Hepatocyte (in vitro differentiated cells): ENCODE measurements at places on chromosomes 5 and 9.
A peak's percentile ranks its signal among the peaks of the same experiment; 100 is the strongest.

GRCh38 chr5:64497386-64497785, 8.4 kb upstream of the RGS7BP start:
- DNase-seq: peak; percentile 46

DNA sequence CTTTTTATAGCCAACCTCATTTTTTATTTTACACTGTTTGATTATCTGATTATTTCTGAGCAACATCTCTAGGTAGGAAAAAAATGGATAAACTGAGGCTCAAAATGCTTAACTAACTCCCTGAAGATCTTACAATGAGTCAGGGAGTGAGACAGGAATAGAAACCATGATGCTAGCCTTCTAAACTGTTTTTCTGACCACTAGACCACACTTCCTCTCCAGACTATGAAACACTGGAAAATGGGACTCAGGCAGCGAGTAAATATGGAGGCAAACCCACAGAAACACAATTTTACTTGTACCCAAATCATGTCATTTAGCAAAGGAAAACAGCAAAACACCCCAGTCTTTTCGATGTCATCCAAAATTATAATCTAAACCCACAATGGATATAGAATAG, 129.9 kb upstream of the ANKH start:
- no peak for DNase-seq

- DNase-seq: no peak
These were observed 790.1 kb upstream of the ZNF608 start for GRCh38 chr5:125536582-125536981.

DNA sequence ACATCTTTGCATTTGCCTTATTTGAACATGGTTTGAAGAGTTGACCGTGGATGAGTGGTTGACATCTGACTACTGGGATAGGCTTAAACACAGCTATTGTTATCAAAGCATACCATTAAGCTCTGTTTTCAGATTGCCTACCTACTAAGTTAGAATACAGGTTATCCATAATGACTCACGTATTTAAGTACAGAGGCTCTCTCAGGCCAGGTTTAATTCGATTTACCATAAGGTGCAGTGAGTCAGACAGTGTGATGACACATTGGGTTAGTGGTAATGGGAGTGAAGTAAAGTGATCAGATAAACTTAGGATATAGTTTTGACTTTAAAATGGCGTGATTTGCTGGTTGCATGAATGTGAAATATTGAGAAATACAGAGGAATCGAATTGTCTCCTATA, 732.0 kb upstream of the CTNND2 start:
- DNase-seq: no peak

DNA sequence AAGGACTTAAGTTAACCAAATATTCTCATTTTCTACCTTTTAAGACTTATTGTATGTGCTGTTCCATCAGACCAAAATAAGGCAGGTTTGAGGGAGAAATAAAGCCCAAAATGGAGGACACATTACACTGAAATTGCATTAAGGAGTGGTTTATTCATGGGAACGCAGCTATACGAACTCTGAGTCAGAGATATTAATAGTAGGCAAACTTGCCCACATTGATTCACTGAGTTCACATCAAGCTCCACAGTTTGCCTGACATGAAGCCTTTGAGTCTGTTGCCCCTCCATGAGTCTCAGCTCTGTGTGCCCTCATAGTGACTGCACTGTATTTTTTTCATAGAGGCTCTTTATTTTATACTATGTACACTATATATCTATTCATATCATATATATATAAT, 135.0 kb upstream of the SNX2 start:
- DNase-seq: no peak

DNA sequence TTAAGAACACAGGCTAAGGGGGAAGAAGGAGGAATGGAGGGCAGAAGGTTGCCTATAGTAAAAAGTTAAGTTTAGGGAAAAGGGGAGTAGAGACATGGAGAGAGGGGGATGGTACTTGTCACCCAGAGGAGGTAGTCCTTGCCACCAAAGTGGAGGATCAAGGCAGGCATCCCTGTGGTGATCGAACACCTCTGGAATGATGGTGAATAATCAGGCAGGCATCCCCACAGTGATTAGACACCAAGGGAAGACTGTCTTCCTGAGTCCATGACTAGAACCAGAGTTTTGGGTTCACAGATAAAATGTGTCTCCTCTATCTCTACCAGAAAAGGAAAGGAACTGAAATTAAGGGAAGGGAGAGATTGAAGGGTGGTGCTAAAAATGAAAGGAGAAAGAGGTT, 19.2 kb upstream of the HMGCS1 start:
- no peak for DNase-seq

GRCh38 chr5:68161156-68161555, 54.4 kb upstream of the PIK3R1 start:
- no peak for DNase-seq

- DNase-seq: peak; percentile 13
These were observed 145.3 kb upstream of the SGCD start for GRCh38 chr5:156181656-156182055.

DNA sequence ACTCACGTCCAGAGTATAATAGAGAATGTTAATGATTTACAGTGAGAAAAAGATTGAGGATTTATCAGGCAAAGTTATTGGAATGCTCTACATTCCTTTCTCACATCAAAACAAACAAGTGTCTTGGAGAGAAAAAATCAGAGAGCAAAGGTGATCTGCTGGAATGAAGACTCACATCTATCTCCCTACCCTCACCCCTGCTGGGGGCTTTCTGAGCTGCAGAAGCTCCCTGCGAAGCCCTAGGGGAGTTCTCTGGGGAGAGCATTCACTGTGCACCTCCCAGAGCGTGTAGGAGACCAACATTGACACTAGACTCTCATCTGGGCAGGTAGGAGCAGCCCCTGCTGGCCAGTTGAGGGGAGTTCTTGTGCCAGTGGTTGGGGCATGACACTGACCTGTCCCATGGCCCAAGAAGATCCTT, 76.6 kb upstream of the ADAMTS16 start:
- no peak for DNase-seq

- DNase-seq: peak; percentile 17
These were observed 88.5 kb upstream of the TXNDC8 start for GRCh38 chr9:110426052-110426709.

- no peak for DNase-seq
These were observed 12.2 kb downstream of the FGF10 start for GRCh38 chr5:44377057-44377456.

GRCh38 chr9:42388846-42389245, 205.4 kb downstream of the SPATA31A6 start:
- no peak for DNase-seq

- peak; percentile 94 for DNase-seq
These were observed 25.6 kb downstream of the GOLGA2 start for GRCh38 chr9:128249908-128250838.

DNA sequence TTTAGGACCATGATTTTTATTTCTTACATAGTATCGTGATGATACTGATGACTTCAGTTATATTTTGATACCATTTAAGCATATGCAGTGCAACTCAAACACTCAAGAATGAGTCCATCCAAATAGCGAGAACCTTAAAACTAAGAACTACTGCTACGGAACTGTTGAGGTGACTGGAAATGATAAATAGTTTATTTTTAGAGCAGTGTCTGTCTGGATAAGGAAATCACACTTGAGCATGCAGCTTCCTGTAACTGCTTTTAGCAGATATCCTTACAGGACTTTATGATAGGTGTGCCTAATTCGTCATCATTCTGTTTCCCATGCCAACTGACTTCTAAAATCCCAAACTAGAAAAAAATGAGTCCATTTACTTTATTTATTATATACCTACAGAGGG, 85.5 kb downstream of the ADGRV1 start:
- no peak for DNase-seq

DNA sequence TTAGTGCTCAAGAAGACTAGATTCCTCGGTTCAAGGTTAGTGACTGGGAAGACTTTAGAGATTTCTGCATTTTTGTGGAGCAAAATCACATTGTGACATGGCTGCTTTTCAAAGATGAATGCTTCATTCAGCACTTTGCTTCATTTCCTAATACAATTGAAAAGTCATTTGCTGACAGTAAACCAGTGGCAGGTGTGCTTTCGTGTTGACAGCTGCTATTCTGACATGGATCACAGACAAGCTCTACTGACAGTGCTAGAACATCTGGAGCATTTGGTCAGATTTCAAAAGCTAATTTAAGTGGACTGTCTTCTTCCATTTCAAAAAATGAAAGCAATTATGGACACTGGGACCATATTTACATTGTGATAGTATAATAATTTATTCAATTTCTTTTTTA, 1060.1 kb downstream of the PTPRD start:
- no peak for DNase-seq
